ACHN (cell line): ENCODE measurements at places on chromosomes 3 and 15.
A peak's percentile ranks its signal among the peaks of the same experiment; 100 is the strongest.

- DNase-seq: no peak
Measured at GRCh38 chr3:280681-281080, 84.1 kb downstream of the CHL1 start.

GRCh38 chr3:43319794-43320193, 33.5 kb downstream of the SNRK start:
- DNase-seq: no peak

DNA sequence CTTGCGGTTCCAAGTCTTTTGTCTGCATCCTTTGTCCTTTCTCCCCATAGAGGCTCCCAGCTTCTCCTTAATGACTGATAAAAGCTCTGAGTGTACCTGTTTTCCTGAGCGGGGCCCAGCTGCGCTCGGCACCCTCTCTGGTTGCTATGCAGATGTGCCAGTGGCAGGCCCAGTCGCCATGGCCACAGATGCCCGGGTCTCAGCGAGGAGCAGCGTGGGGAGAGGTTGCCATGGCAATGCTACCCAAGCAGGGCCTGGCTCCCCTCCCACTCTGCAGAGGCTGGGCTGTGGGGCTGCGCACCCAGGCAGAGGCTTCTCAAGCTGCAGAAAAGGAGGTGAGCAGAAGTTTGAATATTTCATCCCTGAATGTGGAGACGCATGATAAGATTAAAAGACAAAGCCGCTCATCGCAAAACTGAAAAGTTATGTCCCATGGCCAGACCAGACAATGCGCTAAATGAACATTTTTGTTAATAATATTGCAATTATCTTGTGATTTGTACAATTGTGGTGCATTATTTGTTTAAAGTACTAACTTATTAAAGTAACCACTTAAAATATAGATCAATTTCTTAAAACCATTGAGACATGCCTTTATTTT, 66.1 kb downstream of the TPRA1 start:
- DNase-seq: no peak

- DNase-seq: peak; percentile 89
Measured at GRCh38 chr3:111594205-111594604, 941 bp downstream of the ZBED2 start.

DNA sequence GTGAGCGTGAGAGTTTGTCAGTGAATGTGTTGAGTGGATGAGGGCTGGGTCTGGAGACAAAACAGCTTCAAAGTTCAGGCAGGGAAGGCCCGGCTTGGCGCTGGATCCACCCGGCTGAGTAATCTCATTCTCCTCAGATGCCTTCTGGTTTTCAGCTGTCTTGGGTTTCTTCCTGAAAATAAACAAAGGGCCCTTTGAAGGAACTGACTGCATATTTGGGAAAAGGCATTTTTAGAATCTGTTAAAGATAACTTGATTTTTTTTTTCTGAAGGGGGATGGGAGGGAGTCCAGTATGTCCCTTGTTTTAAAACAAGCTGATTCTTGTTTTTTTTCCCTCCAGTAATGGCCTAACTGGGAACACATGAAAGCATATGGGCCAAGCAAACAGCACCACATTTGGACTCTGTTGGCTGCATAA, 86.4 kb downstream of the TIGIT start:
- DNase-seq: no peak

DNA sequence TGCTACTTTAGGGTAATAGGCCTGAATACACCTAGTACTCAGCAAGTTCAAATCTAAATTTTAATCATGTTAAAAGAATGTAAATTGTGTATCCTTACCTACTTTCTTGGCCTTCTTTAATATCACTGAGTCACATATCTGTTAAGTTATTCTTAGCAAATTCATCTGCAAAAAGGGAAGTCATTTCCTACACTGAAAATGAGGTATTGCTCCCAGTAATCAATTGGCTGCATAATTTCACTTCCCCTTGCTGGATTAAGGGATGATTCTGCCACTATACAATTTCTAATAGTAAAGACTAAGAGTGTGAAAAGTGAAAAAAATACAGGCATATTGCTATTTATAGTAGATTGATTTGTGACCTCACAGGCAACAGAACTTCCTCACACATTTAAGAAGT, 47.8 kb downstream of the CCDC54 start:
- no peak for DNase-seq

- DNase-seq: no peak
Measured at GRCh38 chr3:195551381-195551978, 8.4 kb upstream of the PPP1R2 start.

DNA sequence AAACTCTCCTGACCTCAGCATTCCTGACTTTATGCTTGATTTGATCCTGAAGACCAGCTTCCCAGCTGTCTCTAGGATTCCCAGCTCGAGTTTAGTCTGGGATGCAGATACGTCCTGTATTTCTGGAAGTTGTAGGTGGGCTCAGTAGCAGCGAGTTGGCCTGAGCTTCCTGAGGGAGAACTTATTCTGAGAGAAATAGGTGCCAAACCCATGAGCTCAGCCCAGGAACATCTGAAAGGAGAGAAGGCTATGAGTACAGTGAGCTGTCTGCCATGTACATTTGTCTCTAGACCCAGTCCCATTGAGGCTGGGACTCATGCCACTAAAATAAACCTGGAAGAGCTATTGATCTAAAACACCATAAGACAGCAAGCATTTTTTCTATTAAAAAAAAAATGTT, 36.6 kb upstream of the SLC9A9 start:
- no peak for DNase-seq

DNA sequence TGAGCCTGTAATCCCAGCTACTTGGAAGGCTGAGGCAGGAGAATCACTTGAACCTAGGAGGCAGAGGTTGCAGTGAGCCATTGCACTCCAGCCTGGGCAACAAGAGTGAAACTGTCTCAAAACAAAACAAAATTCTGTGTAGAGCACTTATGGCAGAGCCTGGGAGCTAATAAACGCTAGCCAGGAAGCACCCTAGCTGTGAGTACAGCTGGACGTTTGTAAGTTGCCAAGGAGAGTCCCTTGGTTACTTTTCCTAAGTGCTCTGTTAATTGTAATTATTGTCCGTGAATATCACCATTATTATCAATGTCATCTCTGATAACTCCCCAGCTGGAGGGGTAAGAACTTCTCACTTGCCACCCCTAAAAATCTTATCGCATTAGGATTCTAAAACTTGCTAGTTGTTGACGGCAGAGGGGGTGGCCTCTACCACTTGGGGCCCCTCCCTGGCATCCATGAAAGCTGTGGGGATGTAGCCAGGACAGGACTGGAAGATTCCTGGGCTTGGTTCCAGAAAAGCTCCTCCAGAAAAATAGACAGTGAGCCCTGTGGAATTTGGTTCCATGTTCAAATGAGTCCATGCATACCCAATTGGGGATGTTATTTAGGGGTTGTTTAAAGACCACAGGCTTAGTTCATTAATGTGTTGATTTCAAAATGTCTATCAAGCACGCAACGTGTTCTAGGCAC, 9.9 kb upstream of the KLHL25 start:
- DNase-seq: no peak

- peak; percentile 88 for DNase-seq
Measured at GRCh38 chr3:61664105-61664482, 102.7 kb downstream of the PTPRG start.

- no peak for DNase-seq
Measured at GRCh38 chr3:17942856-17943255, 200.4 kb upstream of the TBC1D5 start.

DNA sequence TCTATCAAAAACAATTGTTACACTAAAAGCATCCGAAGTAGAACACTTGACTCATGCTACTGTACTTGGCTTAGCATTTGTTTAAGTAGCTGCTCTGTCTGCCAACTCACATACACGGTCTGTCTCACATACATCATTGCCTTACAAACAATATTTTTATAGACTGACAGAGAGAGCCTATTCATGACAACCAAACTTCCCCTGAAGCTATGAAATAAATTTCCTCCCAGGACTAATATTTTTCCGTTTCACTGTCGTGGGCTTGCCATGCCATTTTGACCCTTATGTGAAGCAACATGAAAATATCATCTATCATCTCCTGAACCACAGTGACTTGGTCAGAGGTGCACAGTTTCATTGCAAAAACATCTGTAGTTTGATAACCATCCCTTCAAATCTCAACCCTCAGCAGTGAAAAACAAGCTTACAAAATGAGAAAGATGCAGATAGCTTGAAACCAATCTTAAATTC, 66.5 kb upstream of the PYGO1 start:
- DNase-seq: no peak

- no peak for DNase-seq
Measured at GRCh38 chr3:39327746-39328349, 1.7 kb upstream of the CCR8 start.

- no peak for DNase-seq
Measured at GRCh38 chr3:182726258-182727142, 66.8 kb upstream of the ATP11B start.

GRCh38 chr15:33322091-33322490, 11.3 kb downstream of the RYR3 start:
- no peak for DNase-seq

DNA sequence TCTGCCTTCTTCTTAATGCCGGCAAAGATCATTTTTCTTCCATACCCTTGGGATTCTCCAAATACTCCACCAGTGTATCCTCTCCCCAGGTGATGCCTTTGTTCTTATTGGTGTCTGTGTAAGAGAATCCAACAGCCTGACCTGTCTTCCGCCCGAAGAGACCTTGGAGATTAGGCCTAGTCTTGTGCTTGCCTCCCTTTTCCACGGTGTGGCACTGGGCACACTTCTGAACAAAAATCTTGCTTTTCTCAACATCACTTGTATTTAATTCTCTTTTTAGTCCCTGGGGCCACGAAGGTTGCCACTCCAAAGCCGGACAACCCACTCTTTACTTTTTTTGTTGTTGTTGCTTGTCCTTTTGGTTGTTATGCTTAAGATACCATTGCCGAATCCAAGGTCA, 14.0 kb upstream of the EMC3 start:
- no peak for DNase-seq
